ENCODE measurements at places on chromosomes 3 and 15. TPM values are rescaled to one million over a fixed set of nuclear protein-coding genes. Genes with fewer than 3 reads are reported as not detected.

DNA sequence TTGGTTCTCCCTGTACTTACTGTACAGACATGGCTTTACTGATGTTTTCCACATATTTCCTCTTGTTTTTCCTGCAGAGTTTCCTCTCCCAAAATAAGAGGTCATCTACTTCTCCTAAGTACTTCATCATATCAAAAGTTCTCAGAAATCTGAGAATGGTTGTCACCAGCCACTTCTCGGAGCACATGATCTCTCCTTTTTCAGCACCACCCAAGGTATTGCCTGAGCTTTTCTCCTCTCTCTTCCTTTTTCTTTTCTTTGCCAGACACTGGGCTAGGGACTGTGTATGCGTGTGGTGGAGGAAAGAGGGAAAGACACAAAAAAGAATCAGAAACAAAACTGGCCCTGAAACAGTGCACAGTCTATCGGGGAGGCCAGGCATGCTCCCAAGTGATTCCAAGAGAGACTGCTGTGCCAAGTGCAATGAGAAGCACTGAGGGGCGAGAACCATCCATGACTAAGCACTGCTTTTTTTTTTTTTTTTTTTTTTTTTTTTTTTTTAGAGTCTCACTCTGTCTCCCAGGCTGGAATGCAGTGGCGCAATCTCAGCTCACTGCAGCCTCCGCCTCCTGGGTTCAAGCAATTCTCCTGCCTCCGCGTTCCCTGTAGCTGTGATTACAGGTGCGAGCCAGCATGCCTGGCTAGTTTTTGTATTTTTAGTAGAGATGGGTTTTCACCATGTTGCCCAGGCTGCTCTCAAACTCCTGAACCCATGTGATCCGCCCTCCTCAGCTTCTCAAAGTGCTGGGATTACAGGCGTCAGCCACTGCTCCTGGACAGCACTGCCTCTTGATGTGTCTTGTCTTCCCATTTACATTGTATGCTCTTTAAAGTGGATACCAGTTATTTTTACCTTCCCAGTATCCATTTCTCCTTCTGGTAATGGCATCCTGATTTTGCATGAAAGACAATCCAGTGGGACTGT is 194.0 kb upstream of the FEZF2 start:
- no peak for DNase-seq

DNA sequence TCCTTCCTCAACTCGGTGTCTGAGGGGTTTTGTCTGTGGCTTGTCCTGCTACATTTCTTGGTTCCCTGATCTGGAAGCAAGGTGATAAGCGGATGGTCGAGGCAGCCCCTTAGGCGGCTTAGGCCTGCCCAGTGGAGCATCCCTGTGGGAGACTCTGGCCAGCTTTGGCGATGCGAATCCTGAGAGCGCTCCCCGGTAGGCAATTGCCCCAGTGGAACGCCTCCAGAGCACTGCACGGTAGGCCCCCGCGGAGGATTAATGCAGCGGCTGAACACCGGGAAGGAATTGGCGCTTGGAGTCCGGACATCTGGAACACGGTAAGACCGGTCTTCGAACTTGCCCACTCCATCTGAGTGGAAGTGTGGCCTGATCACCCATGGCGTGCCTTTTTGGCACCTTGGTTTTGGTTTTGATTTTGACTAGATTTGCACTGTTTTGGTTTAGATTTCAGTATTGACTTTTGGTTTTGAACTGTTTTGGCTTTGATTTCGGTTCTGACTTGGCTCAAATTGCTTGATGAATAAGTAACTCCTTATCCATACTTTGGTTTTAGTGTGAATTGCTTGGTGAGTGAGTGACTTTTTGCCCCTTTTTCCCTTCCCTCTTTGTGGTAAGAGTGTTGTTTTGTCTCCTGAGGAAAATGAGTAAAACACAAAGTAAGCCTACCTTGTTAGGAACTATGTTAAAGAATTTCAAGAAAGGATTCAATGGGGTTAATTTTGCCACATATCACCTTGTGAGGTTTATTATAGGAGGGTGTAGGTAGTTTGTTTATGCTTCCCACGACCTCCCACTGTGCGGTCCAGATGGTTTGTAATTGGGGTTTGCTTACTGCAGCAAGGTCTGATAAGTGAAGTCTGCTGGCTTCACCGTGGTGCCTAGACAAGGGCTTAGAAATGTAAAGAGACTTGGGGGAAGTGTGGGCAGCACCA is 27.1 kb upstream of the GPR156 start:
- DNase-seq: no peak

DNA sequence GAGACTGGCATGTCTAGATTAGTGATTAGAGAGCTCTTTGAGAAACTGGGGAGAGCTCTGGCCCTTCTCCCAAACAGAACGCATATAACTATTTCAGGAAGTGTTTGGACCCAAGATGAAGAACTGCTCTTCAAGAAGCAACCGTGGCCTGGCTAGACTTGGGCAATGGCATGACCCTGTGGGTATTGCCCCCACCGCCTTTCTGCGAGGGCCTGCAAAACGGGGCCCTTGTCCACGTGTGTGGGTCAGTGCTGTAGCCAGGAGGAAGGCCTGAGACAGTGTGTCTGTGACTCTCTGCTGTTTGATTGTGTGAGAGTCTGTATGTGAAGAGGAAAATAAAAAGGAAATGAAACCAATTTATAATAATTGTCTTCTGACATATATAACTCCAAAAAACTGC is 42.5 kb downstream of the EEFSEC start:
- no peak for DNase-seq

The PRR20G gene
- not detected for polyA plus RNA-seq

The SLC28A1 gene
- polyA plus RNA-seq: 33.1 TPM

The ROPN1 gene
- 0.16 TPM for polyA plus RNA-seq

DNA sequence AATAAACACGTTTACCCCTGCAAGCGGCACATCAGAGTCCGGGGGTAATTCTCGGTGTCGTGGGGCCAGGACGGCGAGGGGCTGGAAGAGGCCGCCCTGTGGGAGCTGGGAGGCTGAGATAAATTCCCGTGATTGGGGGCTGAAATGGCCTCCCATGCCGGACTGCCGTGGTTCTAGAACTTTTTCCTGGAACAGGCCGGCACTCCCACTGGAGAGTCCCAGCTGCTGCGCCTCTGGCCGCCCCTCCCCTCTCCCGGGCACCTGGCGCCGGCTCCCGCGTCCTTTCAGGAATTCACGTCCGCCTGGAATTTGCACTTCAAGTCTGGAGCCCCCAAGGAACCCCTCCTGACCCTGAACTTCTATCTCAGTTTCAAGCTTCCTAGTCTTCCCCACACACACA is 10.8 kb upstream of the LRRC2 start:
- DNase-seq: no peak

The CEP63 gene
- 23.8 TPM for polyA plus RNA-seq

The CCR3 gene
- 0.15 TPM for polyA plus RNA-seq

- no peak for DNase-seq
These were observed 91.7 kb downstream of the APBA2 start for GRCh38 chr15:28977377-28978010.
